ENCODE measurements at places on chromosomes 13 and 19.

- DNase-seq: peak; percentile 76
Observed at GRCh38 chr19:55113570-55114039, 3.8 kb downstream of the PPP1R12C start.

DNA sequence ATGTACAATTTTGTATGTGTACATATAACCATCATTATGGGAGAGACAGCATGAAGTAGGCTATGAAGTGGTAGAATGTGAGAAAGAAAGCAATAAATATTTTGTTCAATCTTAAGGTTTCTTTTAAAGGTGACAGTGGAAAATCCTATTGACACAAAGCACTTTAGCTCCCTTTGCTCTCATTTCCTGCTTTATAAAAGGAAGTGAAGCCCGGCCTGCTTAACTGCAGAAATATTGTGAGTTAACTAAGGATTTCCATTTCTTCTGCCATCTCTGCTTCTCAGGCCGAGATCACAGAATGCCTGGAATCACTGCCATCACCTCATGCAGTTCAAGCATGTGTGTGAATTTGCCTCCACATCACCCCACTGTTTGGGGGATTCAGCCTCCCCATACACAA, 83.5 kb downstream of the FRY start:
- DNase-seq: no peak

DNA sequence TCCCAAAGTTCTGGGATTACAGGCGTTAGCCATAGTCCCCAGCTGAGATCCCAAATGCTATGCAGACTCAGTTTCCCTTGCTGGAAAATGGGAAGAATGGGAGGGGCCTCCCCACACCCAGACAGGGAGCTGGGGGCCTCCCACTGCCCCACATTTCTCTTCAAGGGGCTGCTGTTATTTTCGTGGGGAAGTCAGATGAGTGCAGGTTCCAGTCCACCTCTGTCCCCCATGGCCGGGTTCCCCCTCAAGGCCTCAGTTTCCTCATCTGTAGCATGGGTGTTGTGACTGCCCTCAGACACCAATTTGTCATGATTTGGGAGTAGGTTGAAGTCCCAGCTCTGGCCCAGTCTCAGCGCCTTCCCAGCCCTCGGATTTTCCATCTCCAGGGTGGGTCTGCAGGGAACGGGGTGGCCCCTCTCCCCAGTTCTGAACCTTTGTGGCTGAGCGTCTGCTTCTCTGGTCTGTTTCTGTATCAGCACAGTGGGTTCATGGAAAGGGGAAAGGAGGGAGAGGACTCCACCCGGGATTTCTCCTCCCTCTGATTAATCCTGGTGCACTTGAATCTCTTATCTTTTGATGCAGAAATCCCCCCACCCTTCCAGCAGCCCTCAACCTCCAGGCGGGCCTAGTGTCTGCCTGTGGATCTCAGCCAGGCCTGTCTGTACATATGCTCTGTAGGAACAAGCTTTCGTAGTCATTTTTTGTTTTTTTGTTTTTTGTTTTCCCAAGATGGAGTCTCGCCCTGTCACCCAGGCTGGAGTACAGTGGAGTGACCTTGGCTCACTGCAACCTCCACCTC, 12.2 kb downstream of the NFIC start:
- DNase-seq: no peak

DNA sequence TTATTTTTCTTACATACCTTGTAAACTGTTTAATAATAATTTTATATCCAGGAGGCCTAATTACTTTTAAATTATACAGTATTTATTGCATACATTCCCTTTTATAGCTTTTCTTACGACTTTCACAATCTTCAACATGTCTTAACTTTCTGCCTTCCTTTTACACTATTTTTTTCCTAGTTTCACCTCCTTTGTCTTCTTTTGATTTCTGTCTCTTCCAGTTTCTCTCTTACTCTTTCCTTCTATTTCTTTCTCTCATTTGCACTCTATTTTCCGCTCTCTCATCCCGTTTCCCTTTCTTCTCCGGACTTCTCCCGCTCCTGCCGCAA, 11.5 kb downstream of the ZNF552 start:
- DNase-seq: no peak

DNA sequence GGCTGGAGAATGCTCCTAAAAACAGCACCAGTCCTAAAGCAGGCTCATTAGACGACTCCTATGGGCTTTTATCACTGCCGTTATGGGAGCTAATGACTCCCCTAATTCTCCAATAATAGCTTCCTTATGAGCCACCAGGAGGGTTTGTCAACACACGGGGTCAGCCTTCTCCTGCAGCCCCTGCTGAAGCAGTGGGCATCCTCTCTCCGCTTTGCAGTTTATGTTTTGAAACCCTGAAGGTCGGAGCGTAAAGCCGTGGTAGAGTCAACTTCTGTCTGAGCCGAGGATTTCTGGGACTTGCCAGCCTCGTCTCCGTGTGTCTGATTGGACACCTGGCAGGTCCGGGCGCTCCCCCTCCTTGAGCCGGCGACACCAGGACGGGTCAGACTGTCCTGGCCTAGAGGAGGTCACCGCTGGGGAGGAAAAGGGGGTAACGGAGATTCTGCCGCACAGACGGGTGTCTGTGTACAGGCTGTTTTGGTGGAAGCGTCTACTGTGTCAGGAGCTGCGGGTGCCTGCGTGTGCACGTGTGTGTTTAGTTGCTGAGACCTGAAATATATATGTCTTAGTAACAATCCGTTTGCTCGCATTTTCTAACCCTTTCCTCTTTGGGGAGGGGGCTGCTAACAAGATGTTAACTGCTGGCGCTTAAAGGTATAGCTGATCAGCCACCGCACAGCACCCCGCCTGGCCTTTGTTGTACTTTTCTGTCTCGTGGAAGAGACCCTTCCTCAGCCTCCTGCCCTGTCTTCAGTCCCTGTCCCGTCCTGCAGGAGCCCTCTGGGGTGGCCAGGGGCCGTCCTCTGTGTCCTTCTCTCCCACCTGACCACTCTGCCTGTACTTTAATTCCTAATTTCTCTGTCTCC, 1.9 kb downstream of the KDM4B start:
- peak; percentile 63 for DNase-seq

- DNase-seq: no peak
Observed at GRCh38 chr19:19043481-19043880, 10.1 kb downstream of the ARMC6 start.

DNA sequence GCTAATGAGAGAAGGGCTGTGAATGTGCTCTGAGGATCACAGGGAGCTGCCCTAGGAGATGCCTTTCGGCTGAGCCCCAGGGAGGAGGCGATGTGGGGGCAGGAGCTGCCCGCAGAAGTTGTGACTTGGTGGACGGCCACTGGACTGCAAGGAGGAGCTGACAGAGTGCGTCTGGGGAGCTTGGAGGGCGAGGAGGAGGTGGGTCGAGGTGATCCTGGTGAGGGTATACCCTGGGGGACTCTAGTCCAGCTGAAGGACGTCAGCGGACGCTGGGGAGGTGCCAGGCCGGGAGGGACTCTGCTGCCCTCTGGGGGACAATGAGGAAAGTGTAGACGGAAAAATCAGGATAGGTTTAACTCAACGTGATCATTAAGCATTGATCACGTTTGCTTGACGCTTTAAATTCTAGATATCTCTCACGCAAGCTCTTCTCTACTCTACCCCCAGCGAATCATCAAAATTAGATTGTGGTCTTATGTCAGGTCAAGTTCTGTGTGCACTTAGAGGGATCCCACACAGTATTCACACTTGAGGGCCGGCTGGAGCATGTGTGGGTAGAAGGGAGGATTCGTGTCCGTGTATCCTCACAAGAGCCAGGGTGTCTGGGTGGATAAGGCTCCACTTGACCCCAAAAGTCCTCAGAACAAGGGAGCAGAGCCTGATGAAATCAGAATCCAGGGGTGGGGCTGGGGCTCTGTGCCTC, 3.3 kb upstream of the CEACAM7 start:
- DNase-seq: peak; percentile 40

DNA sequence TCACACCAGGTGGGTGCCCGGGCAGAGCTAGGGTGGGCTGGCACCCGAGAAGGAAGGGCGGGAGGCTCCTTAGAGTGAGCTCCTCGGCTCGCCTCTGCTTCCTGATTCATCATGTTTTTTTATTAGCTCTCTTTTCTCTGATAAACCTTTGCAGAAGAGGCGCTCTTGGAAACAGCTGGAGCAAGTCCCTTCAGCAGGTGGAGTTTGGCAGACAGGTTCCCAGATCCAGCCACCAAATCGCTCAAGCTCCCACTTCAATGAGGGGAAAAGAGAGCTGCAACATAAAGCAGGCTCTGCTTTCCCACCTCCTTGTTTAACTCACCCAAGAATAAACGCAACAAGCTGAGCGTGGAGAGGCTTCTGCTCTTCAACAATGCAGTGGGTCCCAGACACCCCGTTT, 244.8 kb downstream of the TSHZ3 start:
- no peak for DNase-seq

GRCh38 chr13:109856350-109856749, 70.0 kb upstream of the IRS2 start:
- no peak for DNase-seq

GRCh38 chr13:52600666-52601065, 41.6 kb upstream of the HNRNPA1L2 start:
- DNase-seq: no peak

DNA sequence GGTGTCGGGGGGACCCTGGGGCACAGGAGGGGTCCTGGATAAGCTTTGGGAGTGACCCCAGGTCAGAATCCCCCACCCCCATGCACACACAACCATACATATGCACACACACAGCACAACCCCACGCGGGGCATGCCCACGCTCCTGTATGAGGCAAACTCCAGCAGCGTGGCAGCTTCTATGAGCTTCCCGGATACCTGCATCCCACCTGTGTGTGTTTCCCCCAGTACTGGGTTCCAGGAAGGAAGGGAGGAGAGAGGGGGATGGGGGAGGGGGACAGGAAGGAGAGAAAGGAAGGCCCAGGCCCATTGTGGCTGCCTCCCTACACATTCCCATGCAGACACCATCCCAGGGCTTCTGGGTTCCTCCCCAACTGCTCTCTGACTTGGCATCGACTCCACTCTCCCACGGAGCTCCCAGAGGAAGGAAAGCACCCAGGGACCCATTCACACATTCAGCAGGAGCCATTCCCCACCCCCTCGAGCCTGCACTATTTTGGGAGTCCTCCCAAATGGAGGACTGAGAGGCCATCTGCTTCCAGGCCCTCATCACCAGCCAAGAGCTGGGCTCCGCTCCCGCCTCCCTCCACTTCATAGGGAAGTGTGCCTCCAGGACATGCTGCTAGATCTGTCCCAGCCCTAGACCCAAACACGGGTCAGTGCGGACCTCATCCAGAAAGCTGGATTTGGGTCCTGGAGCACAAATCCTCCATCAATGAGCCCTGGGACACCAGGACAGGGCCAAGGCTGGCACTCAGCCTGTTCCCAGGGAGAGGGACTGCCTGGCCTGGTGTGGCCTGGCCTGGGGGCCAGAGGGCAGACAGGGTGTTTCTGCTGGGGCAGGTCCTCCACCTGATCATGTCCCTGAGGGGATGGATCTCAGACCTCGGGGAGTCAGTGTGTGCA, 13.2 kb downstream of the PRR36 start:
- DNase-seq: no peak

DNA sequence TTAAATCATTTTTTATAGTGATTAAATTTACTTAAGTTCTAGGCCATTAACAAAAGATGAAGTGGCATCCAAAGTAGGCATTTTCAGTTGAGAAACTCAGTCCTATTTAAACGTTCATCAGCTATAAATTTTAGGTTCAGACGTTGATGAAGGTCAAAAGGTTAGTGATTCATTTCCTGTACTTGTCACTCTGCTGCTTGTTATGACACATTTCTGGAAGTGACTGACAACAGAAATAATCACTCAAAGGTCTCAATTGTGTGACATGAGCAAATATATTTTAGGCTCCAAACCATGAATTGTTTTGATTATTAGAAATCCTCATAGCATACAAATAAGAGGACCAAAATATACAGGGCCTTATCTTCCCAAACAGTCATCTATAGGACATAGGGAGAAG, 10.3 kb upstream of the EDNRB start:
- no peak for DNase-seq

DNA sequence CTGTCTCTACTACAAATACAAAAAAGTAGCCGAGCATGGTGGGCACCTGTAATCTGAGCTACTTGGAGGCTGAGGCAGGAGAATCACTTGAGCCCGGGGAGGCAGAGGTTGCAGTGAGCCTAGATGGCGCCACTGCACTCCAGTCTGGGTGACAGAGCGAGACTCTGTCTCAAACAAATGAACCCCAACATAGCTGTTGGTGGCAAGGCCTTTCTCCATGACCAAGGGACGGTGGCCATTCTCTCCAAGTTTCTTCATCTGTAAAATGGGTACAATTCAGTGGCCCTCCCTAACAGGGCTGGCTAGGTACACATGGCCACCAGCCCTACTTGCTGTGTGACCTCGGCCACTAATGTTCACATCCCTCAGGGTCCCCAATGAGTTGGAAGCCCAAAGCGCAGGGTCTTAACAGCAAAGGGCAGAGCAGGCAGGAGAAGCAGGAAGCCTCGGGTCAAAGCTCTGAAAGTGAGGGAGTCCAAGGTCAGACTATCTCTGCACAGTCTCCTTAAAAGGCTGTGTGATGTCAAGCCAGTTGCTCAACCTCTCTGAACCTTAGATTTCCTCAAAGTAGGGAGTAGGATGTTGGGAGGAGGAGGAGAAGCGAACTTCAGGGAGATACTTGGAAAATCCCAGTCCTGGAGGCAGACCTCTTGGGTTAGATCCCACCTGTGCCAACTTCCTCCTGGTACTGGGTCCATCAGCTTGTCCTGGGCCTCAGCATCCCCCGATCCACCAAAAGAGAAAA, 2.7 kb downstream of the JUND start:
- no peak for DNase-seq
